ENCODE measurements at places on chromosomes 3 and 15.

DNA sequence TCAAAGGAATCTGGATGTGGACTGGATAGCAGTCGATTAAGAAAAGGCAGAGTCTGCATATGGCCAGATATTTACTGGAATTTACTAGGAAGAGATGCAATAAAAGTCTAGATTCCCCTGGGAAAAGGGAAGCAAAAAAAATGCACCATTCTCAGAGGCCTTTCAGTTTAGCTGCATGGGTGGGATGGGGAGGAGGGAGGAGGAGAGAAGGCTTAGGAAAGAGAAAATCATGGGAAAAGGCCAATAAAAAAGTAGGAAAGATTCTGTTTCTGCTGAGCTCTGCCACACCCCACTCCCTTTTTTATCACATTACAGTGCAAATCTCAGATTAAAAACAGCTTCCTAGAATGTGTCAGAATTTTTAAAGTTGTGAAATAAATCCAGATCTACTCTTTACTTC is 103.6 kb downstream of the ADAMTS9 start:
- DNase-seq = no peak

DNA sequence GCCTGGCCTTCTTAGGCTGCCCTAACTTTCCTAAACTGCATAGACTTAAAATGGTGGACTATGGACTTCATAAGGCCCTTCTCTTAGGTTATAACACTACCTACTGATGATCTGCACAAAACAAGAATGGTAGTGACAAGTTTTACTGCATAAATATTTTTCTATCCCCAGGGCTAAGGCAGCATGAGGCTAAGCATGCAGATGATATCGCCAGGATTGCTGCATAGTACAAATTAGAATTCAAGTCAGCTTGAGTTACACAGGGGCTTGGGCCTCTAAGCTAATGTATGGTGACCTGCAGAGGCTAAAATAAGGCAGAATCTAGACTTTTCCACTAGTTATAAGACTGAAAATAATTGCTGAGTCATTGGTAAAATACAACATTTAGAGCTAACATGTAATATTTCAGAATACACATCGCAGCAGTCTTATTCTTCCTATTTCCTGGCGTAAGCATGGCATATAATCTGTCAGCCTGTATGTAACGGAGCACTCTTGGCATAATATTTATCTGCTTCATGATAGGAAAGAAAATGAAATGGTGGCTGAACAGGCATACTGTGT is 15.3 kb upstream of the RBMS3 start:
- DNase-seq = no peak

- DNase-seq = no peak
Observed at GRCh38 chr3:174488527-174488926, 370.6 kb upstream of the NAALADL2 start.

GRCh38 chr3:190902292-190902691 is 39.8 kb upstream of the GMNC start:
- DNase-seq = no peak

GRCh38 chr15:42681119-42681518 is 55.8 kb downstream of the CDAN1 start:
- DNase-seq = no peak

DNA sequence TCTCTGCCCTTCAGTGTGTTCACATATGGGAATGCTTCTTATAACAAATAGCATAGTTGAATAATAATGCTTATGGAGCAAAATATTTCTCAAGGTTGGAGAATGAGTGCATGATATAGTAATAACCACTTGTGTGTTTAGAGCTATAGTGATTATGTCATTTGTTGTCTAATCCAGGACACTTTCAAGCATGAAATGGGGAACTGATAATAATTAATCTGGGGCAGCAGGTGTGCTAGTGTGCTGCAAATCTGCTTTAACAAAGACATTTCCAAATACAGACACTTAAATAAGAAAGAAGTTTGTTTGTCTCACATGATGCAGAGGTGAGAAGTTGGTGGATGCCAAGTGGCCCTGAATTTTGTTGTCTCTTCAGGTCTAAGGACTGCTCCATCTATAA is 579.3 kb upstream of the GRM7 start:
- no peak for DNase-seq

Data from A673 (cell line).